ENCODE measurements at places on chromosomes 11 and 22.
A peak's percentile ranks its signal among the peaks of the same experiment; 100 is the strongest.

DNA sequence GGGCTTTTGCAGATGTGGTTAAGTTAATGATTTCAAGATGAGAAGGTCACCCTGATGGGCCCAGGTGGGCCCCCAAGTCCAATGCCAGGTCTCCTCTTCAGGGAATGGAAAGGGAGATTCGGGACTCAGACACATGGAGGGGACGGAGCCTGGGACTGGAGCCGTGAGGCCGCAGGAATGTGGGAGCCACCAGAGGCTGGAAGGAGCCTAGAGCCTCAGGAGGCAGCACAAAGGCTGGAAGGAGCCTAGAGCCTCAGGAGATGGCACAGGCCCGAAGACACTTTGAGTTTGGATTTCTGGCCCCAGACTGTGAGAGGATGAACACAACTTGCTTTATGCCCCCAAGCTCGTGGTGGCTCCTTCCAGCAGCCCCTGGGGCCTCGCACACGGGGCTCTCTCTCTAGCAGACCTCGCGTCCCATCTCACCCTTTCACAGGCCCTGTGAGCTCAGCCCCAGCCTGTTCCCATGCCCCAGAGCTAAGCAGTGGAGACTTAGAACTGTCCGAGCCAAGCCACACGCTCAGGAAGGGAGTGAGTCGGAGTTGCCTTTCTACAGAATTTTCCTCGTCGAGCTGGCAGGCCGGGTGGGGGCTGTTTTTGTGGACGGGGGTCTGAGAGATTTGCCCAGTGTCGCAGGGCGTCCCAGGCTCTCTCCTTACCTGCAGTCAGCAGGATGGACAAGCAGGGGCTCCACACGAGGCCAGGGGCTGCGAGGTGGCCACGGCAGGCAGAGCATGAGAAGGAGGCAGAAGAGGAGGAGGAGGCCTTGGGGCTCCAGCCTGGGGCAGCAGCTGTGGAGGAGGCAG lies 937.6 kb downstream of the BRD1 start:
- no peak for DNase-seq

DNA sequence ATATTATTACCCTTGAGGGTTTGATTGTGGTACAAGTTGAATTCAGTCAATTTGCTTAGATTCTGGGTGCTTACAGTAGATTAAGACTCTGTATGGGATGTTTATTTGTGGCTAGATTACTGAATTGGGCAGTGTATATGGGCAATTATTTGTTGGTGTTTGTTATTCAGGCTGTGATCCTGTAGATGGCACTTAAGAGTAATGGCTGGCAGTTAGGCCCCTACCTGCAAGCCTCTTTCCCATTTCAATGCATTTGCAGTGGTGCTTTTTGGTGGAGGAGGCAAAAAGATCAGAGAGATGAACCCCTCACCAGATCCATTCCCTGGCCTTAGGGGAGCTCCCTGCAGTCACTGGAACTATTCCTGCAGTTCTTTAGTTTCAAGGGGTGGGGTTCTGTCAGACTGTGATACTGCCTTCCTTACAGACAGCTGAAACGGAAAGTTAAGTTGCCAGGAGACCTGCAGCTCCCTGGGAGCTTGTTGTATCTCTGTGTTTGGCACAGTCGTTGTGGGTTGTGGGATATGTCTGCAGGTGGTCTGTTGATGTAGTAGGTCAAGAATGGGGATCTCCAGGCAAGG lies 199.5 kb downstream of the AASDHPPT start:
- peak; percentile 29 for DNase-seq

DNA sequence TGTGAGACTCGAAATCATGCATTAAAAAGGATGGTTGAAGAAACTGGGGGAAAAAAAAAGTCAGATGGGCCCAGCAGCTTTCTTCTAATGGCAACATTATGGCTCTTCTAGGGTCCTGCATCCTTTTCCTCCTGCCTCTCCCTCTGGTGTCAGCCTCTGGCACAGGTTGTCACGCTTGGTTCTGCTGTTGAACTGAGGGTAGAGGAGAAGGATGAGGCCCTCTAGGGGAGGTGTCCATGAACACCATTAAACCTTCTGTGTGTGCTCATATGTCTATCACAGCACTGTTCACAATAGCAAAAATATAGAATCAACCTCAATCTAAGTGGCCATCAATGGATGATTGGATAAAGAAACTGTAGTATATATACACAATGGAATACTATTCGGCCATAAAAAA lies 36.0 kb downstream of the BUD13 start:
- peak; percentile 16 for DNase-seq

GRCh38 chr11:44623341-44623730 lies 57.9 kb downstream of the CD82 start:
- DNase-seq: no peak

DNA sequence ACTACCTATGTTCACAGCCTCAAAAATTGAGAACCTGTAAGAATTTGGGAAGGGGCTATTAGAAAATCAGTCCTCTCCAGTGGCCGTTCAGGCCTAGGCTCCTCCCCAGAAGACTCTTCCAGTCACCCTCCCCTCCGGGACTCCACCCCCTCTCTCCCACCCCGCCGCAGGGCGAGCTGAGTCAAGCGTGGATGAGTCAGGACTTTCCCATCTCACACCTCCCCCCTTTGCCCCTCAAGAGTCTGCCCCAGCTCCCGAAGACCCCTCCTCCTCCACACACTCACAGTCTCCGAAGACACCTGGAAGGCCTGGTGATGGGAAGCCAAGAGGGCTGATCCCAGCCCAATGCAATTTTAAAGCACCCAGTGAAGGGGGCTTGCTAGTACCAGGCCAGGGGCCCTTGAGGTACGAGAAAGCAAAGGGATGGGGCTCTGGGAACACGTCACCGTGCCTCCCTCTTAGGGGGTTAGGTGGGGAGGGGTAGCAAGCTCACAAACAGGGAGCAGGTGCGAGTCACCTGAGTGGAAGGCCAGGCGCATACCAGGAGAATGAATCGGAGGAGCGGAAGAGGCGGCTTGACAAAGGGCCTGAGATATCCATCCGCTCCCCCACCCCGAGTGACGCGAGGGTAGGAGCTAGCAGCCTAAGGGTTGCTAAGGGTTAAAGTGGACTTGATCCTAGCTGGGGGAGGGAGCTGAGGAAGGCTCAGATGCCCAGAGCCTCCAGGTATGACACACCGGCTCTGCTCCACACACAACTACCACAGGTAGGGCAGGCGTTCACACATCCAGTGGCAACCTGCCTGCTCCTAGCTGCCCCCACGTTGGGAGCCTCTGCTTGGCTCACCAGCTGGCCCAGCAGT lies 13.6 kb downstream of the BCL9L start:
- DNase-seq: peak; percentile 96

- no peak for DNase-seq
Measured at GRCh38 chr11:23765682-23766252, 731.1 kb upstream of the LUZP2 start.

- DNase-seq: no peak
Measured at GRCh38 chr22:20611418-20611817, 104.0 kb downstream of the MED15 start.

GRCh38 chr22:38201371-38201710 lies 453 bp upstream of the MAFF start:
- DNase-seq: no peak

- peak; percentile 39 for DNase-seq
Measured at GRCh38 chr11:77510095-77510494, 36.2 kb upstream of the PAK1 start.

GRCh38 chr22:30865656-30866055 lies 102.9 kb downstream of the MORC2 start:
- DNase-seq: no peak

- DNase-seq: peak; percentile 29
Measured at GRCh38 chr22:26325641-26326040, 103.4 kb upstream of the ASPHD2 start.

GRCh38 chr22:28155808-28156207 lies 236.8 kb upstream of the PITPNB start:
- no peak for DNase-seq

DNA sequence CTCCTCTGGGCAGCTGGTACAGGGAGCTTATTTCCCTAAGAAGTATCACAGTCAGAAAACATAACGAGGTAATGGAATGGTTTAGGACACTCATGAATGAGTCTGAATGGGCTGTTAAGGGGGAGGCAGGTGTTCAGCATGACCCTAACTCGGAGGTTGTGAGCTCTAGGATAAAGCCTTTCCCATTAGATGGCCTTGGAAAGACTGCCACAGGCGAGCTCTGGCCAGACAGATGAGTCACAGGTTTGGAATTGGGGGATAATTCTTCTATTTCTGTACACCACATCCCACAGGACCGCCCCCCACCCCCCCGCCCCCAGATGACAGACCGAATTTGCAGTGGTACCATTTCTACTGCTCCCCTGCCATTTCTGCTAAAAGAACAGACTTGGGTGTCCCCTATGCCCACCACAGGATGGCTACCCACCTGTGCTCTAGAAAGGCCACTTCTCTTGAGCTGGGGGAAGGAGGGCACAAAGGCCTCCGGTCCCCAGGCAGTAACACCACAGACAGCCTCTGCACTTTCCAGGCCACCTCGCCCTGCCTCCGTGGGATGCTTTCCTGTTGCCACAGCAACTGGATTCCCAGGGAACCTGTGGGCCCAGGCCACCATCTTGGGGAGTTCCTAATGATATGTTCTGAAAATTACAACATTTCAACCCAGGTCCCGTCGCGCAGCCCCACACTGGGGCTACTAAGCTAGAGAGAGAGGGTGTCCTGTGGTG lies 76.7 kb downstream of the TRIM29 start:
- no peak for DNase-seq

DNA sequence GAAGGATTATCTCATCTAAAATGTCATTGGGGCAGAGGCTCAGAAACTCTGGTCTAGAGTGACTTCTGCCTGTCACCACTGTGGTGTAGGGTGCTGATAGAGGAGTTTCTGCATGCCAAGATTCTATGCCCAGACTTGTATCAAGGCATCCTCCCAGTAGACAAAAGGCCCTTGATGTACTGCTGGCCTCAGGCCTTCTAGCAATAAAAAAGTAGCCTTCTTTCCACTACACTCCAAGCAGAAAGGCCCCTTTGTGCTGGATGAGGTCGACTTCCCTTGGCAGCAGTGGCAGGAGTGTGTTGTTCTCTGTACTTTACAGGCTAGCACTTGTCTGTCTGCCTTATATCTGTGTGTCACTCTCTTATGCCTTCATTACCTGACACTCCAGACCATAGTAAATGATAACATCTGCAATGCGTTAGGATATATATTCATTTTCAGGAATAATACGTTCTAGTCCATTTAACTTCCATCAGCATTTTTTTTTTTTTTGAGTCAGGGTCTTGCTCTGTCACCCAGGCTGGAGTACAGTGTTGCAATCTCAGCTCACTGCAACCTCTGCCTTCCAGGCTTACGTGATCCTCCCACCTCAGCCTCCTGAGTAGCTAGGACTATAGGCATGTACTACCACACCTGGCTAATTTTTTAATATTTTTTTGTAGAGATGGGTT lies 49.5 kb upstream of the RRM1 start:
- DNase-seq: peak; percentile 57

GRCh38 chr11:124194293-124195188 lies 11.4 kb downstream of the OR10D3 start:
- DNase-seq: peak; percentile 63

DNA sequence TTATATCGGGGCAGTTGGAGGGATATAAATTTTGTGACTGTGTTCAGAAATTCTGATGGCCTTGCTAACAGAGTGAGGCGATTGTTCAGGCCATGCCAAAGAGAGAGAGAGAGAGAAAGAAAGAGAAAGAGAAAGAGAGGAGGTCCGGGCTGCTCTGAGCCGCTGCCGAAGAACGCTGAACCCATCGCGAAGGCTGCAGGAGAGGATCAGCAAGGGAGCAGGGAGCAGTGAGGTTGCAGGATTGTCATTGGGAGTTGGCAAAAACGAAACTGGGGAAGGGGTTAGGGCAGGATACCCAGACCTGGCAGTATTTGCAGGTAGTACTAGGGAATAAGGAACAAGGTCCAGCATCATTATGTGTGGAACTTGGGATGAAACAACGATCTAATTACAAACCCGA lies 537.1 kb downstream of the INSC start:
- no peak for DNase-seq

DNA sequence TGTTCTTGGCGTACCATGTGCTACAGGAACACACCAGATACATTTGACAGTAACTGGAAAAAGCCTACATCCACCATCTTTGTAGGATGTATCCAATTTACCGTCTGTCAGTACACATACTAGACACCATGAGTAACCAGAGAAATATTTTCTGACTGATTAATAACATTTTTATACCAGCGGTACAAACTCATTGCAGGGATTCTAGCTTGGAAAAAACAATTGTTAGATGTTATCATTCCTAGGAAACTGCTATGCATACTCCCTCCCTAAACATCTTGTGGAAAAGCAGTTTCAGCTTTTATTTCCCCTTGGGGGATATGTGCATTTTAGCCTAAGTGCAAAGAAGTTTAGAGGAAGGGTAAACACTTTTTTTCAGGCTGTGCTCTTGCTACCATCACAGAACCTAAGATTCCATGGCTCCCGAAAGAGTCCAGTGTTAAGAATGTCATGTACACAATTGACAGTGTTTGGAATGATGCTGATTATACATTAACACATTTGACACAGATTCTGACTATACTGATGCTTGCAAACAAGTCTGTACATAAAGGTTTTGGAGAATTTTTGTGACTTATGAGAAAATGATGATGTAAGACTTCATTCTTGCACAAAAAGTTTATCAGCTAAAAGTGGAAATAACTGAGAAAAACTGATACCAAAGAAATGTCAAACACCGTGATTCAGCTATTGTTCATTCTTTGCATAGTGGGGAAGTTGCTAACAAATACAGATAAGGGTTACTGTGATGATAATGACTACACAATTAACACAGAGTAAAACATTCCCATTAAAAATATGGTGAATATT lies 23.7 kb downstream of the NCF4 start:
- DNase-seq: no peak

DNA sequence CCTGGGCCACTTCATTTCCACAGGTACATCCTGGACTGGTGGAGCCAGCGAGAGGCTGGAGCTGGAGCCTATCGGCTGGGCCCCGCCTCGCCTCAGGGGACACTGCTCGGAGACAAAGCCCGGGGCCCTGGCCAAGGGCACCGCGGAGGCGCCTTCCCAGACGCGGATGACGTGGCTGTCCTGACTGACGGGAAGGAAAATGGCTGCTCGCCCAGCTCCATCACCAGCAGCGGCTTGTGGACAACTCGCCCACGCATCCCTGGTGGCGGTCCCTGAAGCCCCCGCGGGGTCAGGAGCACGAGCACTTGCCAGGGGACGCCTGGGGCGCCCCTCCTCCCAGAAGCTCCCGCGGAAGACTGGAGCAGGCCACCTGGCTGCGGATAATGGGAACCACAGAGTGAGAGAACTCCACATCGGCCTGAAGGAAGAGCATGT lies 49.6 kb downstream of the CECR2 start:
- DNase-seq: no peak

DNA sequence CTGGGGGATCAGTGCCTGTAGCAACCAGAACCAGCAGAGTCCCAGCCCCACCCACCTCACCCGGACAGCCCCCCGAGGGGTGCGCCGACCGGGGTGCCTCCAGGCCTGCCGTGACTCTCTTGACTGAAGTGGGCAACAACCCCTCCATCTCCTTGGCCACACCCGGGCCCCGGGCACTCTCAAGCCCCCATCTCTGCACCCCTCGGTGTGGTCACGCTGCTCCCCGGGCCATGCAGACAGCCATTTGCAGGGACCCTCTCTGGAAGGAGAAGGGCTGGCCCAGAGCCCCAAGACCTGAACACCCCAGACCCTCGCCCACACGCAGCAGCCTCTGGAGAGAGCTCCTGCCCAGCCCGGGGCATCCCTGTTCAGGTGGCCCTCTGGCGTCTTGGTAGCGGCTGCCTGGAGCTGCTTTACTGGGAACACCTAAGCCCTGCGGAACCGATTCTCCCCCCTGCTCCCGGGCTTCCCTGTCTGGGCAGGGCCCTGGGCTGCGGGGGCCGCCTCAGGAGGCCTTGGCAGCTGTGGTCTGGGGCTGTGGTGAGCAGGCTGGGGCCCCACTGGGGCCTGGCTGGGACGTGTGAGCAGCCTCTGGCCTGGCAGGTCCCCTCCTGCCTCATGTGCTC lies 84.9 kb downstream of the WNT7B start:
- no peak for DNase-seq

All from MCF 10A (cell line).